ENCODE measurements at places on chromosomes 6 and 20.
A peak's percentile ranks its signal among the peaks of the same experiment; 100 is the strongest.

DNA sequence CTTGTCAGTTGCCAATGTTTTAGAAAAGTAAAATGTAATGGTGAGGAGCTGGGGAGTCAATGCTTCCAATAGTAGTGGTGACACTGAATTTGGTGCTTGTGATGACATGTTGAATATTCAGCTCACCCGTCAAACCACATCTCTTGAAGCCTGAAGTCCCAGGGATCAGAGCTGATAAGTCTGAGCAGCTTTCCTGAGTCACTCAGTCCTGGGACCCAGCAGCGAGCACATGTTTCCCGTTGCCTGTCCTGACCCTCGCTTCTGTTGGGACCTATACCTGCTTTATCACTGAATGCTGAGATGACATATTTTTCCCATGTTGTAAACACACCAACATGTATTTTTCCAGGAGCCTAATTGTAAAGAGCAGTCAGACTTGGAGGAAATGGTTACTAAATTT, 693.6 kb downstream of the QKI start:
- DNase-seq = no peak

DNA sequence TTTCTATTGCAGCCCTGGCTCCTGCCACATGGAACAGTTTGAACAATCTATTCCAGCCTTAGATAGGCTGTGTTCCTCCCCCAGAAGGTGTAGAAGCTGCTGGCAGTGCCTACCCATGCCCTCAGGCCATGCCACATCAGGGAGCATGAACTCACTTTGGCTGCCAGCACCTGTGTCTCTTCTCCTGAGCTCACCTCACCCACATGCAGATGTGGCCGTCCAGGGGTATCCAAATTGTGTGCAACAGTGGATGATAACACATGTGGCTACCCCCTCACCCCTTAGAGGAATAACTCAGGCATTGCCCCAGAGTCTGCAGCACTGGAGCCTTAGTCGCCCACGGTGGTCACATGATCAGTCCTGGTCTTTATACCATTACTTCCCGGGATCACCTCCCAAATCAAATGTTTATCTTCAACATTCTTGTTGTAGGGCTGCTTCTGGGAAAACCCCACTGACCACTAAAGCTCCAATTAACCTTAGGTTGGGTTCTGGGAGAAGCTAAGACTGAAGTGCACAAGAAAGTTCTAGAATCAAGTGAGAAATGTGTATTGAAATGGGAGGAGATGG, 110.4 kb downstream of the BANF2 start:
- no peak for DNase-seq

DNA sequence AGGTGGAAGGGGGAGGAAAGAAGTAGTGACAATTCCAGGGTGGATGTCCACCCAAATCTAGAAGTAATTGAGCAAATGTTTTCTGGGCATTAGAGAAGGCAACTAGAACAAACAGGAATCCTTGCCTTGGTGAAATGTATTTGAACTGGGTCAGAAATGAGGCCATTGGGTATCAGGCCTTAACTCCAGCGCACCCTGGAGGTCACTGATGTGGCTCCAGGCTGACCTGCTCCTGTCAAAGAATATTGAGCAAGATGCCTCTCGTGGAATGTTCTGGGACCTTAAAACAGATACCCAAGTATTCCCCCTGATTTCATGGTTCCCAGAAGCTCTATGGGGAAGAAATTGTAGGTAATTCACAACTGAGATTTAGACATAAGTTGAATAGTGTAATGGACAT, 6.9 kb downstream of the HLA-DPB1 start:
- no peak for DNase-seq

GRCh38 chr6:89501222-89501621, 68.3 kb downstream of the ANKRD6 start:
- DNase-seq = no peak

GRCh38 chr6:3210024-3210610, 17.3 kb downstream of the TUBB2B start:
- DNase-seq = no peak

DNA sequence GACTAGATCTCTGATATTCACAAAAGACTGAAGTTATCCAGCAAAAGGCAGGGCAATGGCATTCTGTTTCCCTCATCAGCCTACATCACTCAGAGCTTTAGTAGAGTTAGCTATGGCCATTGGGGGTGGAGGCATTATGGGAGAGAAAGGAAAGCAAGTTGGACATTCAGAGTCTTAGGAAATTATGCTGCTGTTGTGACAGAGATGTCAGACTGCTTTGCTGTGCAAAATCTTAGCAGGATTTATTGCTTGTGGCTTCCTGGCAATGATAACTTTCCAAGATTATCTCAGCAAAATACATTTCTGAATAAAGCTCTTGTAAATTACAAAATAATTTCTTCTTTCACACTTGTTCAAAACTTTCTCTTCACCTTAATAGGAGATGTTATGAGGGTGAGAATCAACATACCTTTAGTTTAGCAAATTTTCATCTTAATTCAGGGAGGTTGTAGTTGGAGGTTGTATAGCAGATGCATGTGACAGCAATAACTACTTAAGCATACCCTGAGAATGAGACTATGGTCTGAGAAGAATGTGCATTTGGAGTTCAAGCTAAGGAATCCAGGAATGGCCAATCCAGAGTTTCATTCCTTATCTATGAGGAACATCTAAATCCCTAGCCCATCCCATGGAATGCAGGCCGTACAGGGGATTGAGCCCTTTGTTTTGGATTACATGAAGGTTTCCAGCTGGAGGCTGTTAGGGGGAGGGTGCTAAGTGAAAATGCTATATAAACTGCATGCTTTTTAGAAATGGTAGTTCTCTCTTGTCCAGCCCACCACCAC, 179.8 kb downstream of the HAO1 start:
- no peak for DNase-seq

DNA sequence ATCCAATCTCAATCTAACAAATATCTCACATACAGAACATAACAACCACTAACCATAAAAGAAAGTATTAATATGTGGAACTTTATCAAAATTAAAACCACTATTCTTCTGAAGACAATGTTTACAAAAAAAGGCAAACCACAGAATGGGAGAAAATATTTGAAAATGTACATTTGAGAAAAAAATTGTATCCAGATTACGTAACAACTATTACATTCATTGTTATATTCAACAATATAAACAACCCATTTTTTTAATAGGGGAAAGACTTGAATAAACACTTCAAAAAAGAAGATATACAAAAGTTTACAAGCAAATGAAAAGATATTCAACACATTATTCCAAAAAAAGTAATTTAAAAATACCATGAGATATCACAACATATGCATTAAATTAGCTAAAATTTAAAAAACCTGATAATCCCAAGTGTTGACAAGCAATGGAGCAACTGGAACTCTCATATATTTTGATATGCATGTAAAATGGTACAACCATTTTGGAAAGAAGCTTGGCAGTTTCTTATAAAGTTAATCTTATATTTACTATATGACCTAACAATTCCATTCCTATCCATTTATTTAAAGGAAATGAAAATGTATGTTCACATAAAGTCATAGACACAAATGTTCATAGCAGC, 124.3 kb upstream of the CDYL start:
- no peak for DNase-seq

DNA sequence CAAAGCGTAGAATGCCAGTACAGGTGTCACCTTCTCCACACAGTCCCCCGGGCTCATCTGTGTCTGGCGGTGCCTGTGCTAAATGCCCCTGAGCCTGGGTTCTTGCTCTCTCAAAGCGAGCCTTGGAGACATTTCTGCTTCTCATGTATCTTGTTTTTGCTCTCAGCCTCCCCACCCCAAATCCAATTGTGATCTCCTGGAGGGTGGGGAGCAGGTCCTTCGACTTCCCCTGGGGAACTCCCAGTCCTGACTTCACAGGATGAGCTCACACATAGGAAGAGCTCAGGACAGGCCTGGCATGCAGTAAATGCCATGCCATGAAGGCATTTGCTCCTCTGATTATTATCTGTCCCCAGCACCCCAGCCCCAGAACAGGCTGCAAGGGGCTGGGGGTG, 58.1 kb downstream of the NOL4L start:
- no peak for DNase-seq

- no peak for DNase-seq
These were observed 806.1 kb upstream of the MAP3K7 start for GRCh38 chr6:91392951-91393350.

- no peak for DNase-seq
These were observed 43.5 kb upstream of the APCDD1L start for GRCh38 chr20:58558486-58559367.

DNA sequence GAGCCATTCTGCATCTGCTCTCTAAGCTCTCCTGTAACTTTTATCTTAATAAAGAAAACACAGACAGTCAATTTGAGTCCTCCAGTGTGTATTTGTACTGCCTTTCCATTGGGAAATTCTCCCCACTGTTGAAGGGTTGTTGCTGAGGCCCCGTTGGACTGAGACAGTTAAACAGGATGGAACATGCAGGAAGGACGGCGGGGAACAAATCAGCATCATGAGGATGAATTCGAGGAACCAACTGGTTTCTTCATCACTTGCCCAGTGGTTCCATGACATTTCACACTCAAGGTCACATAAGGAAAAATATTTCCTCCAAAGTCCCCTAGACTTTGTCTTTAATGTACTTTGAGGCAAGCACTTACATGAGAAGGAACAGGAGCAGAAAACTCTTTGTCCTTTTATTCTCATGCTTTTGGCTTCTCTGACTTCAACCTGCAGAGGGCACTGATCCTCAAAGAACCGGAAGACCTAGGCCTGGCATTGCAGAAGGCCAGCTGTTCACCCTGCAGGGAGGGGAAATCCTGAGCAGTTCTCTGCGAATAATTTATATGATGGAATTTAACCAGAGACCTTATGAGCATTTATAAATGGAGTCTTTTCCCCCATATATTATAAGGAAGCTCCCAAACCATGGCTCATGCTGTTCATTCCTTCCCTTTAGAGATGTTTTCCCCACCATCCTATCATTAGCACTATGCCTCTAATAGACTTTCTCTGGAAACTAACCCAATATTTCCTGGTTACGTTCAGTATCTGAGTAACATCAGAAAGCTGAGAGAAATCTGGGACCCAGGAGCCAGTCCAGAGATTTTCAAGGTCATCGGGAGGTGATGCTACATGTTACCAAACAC, 55.2 kb upstream of the ADGRF1 start:
- no peak for DNase-seq

GRCh38 chr6:33732817-33733708, 13.6 kb downstream of the IP6K3 start:
- DNase-seq = no peak

DNA sequence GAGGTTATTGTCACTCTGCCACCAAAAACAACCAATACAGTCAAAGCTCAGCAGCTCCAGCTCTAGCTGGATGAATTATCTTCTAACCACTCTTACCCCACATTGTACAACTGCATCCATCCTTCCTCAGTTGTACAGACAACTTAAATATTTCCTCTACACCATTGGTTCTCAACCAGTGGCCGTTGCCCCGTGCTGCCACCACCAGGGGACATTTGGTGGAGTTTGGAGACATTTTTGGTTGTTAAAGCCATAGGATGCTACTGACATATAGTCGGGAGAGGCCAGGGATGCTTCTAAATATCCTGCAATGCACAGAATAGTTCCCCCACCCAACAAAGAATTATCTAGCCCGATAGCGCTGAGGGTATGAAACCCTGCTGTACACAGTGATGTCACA, 59.3 kb downstream of the SHLD1 start:
- DNase-seq = no peak

GRCh38 chr6:121064345-121064744, 269.9 kb downstream of the TBC1D32 start:
- no peak for DNase-seq

DNA sequence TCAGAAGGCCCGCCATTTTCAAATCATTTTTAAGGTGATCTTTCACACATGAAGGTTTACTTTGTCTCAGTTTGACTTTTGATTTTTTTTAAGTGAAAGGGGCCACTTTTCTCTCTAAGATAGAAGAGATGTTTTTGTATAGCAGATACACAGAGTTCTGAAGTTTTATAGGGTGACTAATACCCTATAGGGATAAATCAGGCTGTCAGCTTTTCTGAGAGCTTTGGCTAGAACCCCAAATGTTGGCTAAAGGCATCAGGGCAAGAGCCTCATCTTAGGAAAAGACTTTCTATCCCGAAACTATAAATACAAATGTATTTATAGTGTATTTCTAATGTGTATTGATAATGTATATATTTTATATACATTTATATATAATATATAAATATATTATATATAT, 181.4 kb downstream of the TBX18 start:
- no peak for DNase-seq

DNA sequence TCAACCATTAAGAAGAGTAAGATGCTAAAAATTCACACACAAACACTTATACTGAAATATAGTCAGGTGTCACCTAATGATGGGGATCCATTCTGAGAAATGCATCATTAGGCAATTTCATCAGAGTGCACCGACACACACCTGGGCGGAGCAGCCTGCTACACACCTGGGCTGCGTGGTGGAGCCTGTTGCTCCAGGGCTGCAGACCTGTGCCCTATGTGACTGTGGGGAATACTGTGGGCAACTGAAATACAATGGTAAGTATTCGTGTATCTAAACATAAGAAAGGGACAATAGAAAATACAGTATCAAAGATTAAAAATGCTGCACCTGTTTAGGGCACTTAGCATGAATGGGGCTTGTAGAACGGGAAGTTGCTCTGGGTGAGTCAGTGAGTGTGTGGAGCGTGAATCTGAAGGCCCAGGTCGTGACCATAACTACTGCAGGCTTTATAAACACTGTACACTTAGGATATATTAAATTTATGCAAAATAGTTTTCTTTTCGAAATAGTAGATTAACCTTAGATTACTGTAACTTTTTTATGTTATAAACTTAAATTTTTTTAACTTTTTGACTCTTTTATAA, 124.4 kb upstream of the AFDN start:
- no peak for DNase-seq

- peak; percentile 25 for DNase-seq
These were observed 28.4 kb downstream of the UQCC2 start for GRCh38 chr6:33683051-33683571.

GRCh38 chr6:159052720-159053119, 7.9 kb upstream of the TAGAP start:
- no peak for DNase-seq

DNA sequence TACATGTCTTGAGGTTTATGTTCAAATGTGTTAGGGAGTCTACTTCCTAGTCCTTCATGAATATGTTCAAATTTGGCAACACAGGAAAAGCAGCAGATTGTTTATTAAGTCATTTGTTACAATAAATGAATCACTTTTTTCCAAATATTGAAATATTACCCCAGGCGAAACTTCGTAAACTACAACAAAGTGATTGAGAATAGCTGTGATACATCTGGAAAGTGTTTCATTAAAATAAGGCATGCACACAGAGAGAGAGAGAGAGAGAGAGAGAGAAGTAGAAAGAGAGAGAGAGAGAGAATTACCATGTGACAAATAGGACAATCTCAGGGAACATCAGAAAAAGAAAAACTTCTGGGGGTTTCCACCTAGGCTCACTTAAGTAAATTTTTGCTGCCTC, 363.1 kb upstream of the PTCHD4 start:
- DNase-seq = no peak

Data from stimulated activated CD4-positive, alpha-beta T cell treated with anti-CD3 and anti-CD28 coated beads, Interleukin-1b, Interleukin-23, amount 100 ng/mL, for 4 hours (primary cell).